ENCODE measurements at places on chromosomes 3 and 15. TPM values are rescaled to one million over a fixed set of nuclear protein-coding genes. Genes with fewer than 3 reads are reported as not detected.

CCDC33 gene
- not detected for total RNA-seq

SLC24A5 gene
- not detected for total RNA-seq

SHF gene
- 0.17 TPM for total RNA-seq

CCR2 gene
- not detected for total RNA-seq

DNA sequence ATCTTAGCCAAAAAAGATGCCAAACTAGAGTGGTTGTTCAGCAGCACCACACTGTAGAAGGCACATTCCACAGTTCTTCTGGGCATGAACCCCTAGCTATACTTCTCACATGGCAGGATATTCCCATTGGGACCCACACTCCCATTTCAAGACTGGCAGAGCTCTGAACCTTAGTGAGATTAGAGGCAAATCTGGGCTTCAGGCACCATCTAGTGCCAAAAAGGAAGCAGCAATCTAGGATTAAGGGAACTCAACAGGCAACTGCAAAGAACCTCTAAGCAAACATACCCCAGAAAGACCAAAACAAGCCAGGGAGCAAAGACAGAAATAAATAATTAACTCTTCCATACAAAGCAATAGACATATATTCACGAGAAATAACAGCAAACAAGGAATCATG lies 66.2 kb downstream of the TAFA4 start:
- DNase-seq: no peak

GRCh38 chr15:28886431-28887338 lies 911 bp downstream of the APBA2 start:
- DNase-seq: no peak

SPINK8 gene
- not detected for total RNA-seq

AADAC gene
- total RNA-seq: 0.17 TPM

CCDC9B gene
- 165 TPM for total RNA-seq

DNA sequence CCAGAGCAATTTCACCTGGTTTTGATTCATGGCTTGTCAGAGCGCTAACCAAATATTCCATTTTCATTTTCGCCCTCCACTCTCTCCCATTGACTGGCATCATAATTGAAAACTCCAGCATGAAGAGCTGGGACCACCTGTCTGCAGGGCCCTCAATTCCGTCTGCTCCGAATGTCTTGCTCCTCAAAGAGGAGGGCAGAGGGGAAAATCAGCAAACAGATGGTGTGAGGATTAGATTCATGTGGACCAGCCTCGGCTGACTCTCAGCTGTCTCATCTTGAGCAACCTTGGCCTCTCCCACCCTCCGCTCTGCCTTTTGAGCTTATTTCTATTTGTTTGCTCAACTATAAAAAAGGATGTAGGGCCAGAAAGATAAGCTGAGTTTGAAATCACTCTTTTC lies 512.2 kb upstream of the PPP2R3A start:
- no peak for DNase-seq

LSMEM2 gene
- not detected for total RNA-seq

- no peak for DNase-seq
Observed at GRCh38 chr3:134892761-134893160, 97.7 kb downstream of the EPHB1 start.

DNA sequence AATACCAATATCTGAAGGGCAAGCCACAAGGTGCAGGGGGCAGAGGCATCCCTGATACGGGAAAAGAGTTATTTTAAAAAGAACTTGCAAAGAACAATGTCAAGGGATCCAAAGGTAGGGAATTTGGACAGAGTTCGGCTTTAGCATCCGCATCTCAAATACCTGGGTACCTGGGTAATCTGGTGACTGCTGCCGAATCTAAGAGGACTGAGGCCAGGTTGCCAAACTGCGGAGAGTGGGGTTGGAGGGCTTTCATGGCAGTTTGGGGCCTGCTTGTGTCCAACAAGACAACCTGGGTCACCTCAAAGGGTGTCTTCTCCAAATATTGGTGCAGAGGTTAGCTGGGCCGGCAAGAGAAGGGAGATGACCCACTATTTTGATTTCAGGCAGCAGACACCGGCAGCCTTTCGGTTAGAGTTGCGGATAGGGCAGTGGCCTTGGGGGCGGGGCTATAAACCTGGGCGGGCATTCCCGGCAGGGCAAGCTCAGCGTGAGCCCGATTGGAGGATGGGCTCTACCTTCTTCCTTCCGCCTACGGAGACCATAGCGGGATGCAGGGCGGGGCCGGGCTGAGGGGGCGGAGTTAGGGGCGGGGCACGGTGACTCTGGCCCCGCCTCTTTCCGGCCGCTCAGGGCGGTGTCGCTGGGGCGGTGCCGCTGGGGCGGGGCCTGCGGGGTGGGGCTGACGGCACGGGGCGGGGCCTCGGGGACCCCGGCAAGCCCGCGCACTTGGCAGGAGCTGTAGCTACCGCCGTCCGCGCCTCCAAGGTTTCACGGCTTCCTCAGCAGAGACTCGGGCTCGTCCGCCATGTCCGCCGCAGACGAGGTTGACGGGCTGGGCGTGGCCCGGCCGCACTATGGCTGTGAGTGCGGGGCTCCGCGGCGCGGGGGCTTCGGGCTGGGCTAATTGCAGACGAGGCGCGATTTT lies at the start of gene IQGAP1:
Gene IQGAP1 (plus strand): TSS at position 709 of the 928 bp plus-strand sequence. CDS start 100 bp downstream, at position 809.
- DNase-seq: peak; percentile 93

UACA gene
- total RNA-seq: 48.0 TPM

CFAP100 gene
- total RNA-seq: not detected

CLDN1 gene
- 218 TPM for total RNA-seq

DNA sequence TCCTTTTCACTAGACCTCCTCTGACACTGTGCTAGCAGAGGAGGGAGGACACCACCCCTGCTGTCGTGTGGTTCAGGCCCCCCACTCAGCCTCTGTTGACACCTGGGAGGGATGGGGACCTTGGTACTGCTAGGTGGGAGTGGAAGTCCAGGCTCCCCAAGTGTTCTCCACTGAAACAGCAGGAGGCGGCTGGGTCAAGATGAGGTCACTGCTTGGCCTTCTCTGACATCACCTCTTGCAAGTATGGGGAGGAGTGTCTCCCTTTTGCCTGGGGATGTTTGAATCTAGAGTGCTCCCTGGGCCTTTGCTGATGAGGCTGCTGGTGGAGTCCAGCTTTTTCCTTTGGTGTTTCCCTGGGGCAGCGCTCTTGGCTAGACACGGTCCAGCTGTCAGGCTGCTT lies 101.5 kb downstream of the CHRNA7 start:
- DNase-seq: no peak

DNA sequence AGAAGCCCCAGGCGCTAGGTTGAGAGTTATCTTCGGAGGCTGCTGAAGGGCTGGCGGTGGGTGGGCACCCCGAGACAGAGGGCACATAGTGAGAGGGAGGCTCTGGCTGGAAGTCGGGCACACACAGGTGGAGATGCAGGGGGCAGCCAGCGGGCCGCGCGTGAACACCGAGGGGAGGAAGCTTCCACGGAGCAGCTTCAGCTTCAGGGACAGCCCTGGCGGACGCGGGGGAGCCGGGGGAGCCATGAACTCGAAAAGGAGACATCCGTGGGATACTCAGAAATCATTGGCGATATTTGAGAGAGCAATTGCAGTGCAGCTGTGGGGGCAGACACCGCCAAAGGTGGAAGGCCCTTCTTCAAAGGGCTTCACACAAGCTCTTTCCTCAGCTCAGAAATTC lies 204.6 kb downstream of the ATP10A start:
- no peak for DNase-seq

- no peak for DNase-seq
Observed at GRCh38 chr3:33105341-33105948, 8.4 kb upstream of the CRTAP start.

DNA sequence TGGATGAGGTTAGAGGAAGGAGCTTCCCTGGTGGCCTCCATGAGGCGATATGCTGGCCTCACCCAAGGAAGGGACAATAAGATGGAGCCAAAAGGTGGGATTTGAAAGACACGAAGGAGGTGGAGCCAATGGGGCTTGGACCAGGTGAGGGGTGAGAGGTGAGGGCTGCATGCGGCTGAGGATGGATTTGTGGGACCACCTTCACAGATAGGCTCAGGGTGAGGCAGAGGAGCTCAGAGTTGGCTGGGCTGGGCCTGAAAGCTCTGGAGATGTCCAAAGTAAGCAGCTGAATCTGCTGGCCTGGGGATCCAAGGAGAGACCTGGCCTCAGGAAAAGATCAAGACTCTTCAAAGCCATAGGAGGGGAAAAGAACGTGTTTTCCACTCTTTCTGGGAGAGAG lies 49.8 kb downstream of the EXOG start:
- no peak for DNase-seq

DNA sequence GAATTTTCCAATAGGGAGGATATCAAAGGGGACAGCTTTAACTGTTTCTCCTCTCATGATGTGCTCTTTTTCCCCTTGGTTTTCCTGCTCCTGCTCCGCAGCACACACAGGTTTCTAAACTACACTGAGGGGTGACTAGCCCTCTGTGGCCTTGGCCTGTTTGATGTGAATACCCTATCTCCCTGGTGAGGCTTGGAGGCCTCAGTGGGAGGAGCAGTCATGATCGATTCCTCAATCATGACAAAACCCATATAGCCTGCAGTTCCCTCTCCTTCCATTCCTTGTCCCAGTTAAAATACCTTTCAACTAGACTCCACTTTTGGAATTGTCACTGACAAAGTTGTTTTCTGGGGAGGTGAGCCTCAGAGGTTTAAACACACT lies 24.0 kb upstream of the USP3 start:
- no peak for DNase-seq

REC114 gene
- total RNA-seq: not detected

DNA sequence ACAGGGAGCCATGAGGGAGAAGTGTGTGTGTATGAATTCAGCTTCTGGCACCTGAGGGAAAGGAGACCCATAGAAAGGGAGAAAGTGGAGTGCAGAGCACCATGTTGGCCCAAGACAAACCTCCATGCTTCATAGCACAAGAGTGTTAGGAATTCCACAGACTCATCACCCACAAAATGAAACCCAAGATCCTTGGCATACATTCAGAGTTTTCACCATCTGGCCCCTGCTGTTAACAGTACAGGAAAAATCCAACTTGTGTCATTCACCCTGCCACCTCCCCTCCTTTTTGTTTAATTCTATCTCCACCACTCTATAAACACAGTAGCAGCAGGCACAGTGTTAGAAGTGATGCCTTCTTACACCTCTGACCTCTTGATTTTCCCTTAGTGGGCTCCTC lies 60.0 kb upstream of the MNS1 start:
- peak; percentile 75 for DNase-seq

GRCh38 chr3:4754180-4755086 lies 224.8 kb upstream of the BHLHE40 start:
- DNase-seq: no peak

XXYLT1 gene
- 18.4 TPM for total RNA-seq

Measured in renal cortical epithelial cell (primary cell).